Bronchial epithelial cell (primary cell): ENCODE measurements at places on chromosomes 7 and 10.

DNA sequence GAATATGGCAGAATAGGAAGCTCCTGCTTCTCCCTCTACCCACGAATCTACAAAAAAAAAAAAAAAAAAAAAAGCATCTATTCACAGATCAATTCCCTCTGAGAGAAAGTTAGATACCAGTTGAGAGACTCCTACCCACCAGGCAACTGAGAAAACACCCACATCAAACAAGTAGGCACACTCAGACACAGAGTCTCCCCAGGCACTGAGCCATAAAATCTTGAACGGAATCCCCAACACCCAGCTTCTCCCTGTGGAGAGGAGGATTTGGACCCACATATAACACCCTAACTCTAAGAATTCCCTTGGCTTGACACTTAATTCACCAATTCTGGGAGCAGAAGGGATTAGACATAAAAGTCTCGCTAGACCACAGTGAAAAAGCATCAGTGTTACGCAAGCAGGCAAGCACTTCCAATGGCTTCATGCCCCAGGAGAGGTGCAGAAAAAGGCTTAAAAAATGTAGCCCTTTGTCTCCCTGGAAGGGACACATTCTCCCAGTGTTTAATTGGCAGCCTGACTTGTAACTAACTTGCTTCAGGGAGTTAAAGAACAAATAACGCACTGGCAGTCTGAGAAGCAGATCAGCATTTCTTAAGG lies 192.2 kb downstream of the ELAPOR2 start:
- DNase-seq = no peak

DNA sequence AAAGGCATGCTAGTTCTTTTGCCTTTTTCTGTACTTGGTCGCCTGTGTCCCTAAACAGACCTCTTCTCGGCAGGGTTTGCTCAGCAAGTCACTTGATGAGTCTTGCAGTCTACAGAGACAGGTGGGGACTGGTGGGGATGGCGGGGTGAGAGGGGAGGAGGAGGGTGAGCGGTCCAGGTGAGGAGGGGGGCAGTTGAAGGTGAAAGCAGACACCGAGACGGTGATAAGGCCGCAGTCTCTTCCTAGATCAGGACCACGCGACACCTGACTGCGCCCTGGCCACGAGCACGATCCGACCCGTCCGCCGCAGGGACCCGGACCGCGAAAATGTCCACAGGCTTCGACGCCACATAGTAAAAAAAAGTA lies 566 bp downstream of the ASNS start:
- peak; percentile 7 for DNase-seq

GRCh38 chr10:29657719-29658274 lies 23.0 kb upstream of the SVIL start:
- DNase-seq = peak; percentile 65

DNA sequence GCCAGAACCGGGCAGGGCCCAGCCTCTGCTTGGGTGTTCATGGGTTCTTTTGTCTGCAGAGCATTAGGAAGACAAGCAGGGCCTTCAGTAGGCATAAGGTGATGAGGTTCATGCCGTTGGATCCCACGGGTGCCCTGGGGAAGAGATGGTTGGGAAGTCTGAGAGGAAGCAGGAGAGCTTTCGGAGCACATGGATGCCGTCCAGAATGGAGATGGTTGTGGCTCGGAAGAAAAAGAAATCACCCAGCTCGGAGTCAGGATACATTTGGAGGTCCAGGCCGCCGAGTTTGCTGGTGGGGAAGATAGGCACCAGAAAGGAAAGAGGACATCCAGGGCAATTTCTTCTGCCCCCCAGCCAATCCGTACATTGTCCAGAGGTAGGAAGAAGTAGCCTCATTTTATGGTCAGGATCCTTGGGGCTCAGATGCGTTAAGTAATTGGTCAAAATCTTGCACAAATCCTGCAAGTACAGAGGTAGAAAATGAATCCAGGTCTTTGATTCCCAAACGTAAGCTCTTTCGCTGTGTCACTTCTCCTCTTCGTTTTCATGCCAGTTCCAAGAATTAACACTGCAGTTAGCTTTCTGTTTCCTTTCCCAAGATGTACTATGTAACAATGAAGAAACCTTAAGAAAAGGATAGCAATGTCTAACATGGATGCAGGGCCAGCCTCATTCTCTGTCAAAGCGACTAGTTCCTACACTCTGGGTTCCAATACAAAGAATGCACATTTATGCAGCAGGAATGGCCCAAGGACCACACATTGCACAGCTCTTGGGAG lies 147.8 kb upstream of the KLF6 start:
- no peak for DNase-seq

DNA sequence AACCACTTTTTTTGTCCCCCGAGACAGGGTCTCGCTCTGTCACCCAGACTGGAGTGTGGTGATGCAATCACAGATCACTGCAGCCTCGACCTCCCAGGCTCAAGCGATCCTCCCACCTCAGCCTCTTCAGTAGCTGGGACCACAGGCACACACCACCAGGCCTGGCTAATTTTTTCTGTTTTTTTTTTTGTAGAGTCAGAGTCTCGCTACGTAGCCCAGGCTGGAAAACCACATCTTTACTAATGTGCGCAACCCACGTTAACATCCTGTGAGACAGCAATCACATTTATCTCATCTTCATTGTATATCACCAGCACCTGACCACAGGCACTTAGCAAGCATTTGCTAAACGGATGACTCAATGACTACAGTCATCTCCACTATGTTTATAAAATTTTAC lies 77.8 kb upstream of the ATP6V0A4 start:
- DNase-seq = peak; percentile 96

DNA sequence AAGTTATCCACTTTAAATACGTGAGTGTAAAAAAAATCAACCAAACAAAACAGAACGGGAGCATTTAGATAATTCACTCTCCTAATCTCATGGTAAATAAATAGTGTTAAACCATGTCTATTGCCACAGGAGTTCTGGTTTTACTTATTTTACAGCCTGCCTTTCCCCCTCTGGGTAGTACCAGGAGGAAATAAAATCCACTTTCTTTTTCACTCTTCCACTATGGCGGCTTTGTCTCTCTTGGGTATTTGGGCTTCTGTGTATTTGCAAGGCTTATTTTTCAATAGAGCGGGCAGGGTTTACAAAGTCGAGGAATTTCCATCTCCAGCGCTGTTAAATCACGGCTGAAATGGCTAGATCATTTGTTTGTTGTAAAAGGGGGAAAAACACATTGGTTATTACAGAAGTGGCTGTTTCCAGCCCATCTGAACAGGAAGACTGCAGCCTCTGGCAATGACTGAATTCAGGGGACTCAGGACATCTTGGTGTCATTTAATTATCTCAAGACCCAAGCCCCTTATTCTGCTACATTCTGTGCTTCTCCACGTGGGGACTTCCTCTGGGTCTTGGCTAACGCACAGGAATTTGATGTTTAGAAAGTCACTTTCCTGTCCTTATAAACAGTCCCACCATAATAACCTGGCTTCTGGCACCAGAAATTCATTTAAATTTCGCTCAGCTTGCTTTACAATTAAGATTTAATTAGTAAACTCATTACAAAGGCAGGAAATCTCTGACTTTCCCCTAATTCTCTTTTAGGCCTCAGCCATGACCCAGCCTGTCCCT lies 323.9 kb downstream of the GATA3 start:
- no peak for DNase-seq

DNA sequence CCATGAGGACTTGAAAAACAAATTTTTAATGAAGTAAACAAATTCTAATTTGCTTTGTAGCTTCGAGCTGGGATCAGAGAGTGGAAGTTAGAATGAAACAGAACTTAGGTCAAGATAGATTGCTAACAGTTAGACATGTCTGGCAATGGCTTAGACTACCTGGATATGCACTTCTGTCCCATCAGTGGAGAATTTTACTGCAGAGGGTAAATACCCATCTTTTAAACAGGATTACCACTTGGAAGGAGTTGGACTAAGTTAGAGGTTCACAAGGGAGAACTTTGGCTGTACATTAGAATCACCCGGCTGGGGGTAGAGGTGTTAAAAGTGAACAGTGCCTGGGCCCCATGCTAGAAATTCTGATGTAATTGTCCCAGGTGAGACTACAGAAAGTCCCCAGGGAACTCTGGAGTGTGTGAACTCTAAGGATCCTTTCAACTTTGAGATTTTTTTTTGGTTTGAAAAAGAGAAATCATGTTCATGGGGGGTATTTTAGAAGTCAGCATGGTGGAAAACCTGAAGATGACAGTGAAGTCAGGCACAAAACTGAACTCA lies 35.5 kb downstream of the ENTPD1 start:
- DNase-seq = no peak

GRCh38 chr7:44967571-44968446 lies 11.0 kb downstream of the MYO1G start:
- DNase-seq = no peak

DNA sequence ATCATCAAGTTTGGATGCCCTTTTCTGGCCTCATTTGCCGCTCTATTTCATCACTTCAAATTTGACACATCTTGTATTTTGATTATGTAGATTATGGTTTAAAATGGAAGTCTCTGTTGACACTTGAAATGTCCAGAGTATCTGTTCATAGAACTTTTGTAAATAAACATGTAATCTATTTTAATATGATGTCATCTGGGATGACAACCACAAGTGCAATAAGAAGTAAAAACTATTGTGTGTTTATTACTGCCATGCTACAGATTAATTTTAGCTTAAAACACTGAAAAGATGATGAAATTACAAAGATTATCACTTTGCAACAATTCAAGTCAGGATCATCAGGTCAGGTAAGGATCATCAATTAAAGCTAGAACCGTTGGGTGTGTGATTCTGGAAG lies 30.0 kb downstream of the CYP2C8 start:
- DNase-seq = no peak

DNA sequence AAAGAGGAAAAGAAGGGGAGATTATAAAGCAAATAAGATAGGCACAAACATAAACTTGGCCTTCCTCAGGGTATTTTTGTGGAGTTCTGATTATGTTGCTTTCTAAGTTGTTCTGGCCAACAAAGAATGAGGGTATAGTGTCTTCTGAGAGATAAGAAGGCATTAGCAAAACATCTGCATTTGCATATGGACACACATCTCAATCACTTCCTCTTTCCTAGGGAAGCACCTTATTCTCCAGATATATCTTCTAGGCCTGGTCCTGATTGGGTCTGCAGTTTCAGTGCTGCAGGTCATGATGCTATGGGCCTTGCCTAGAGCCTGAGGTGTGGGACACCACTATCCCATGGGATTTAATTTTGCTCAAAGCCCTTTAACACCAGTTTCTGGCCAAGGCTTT lies 308.8 kb upstream of the PHYHIPL start:
- no peak for DNase-seq

- no peak for DNase-seq
These were observed 1.6 kb upstream of the TEX36 start for GRCh38 chr10:125684581-125684980.

GRCh38 chr10:77867124-77867719 lies 59.3 kb downstream of the DLG5 start:
- peak; percentile 39 for DNase-seq

DNA sequence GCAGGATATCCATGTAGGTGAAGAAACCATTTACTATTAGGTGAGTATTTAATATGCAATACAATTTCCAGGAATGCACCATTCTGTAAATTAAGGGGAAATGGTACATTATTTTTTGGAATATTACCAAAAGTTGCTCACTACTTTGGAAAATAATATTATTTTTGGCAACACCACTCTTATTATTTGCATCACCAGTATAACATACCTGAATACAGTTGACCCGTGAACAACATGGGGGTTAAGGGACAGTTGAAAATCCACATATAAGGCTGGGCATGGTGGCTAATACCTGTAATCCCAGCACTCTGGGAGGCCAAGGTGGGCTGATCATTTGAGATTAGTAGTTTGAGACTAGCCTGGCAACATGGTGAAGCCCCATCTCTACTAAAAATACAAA lies 21.2 kb upstream of the FHIP2A start:
- DNase-seq = no peak

DNA sequence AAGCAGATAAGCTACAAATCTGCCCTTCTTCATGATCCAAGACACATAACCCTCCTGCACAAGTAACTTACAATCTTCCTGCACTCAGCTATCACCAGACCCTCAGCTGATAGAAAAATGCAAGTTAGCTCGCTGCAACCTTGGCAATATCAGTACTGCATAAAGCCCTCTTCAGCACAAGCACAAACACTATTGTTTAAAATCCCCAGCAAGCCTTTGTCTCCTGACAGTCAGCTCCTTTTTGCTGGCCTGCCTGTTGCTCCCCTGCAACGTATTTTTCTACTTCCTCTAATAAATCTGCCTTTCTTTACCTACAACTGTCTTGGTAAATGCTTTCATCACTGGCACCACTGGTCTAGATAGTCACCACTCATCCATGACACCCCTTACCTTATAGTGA lies 59.8 kb downstream of the BAMBI start:
- DNase-seq = no peak

GRCh38 chr7:64947252-64948000 lies 43.4 kb downstream of the ZNF117 start:
- DNase-seq = no peak

GRCh38 chr10:126247446-126247975 lies 140.8 kb downstream of the ADAM12 start:
- DNase-seq = peak; percentile 96

GRCh38 chr7:128867842-128868623 lies 5.4 kb downstream of the ATP6V1F start:
- peak; percentile 92 for DNase-seq

DNA sequence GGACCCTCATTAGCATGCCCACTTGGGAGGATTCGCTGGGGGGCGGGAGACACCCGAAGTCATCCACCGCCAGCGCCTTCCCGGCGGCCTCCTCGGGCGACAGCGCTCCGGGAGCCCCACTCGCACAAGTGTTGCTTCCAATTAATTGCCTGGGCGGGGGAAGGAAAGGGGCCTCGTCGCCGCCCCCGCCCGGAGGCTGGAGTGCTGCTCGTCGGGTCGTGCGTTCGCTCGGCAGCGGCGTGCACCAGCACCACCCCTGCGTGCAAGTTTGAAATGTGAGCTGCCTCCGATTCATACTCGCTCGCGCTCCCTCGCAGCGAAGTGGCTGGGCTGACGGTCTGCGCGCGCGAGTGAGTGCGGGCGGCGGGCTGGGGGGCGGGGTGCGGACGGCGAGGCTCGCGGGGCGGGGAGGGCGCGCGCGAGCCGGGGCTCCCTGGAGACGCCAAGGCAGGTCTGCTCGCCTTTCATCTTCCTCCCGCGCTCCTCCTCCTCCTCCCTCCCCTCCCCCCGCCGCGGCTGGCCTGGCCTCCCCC lies 104.6 kb upstream of the PPIF start:
- DNase-seq = peak; percentile 62

GRCh38 chr7:148963583-148964482 lies 64.5 kb downstream of the PDIA4 start:
- no peak for DNase-seq

DNA sequence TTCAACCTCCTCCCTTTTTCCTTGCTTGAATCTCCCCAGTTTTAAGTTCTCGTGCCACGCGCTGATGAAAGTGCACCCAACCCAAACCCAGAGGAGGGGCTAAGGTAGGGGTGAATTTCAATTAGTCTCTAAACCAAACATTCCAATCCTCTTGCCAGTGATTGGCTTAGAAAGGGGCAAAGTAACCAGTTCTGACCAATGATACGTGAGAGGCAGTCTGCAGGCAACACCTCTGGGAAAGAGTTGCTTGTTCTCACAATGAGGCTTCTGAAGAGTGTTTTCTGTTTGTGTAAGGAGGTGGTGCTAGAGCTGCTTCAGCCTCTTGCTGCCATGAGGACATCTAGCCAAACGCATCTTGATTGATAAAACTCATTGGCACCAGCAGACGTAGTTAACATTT lies 21.8 kb downstream of the SLC35G1 start:
- no peak for DNase-seq

- no peak for DNase-seq
These were observed 215.7 kb downstream of the USP6NL start for GRCh38 chr10:11395581-11396310.
